Activated T-cell treated with anti-CD3 and anti-CD28 coated beads for 48 hours (primary cell): ENCODE measurements at places on chromosomes 16 and 17.

DNA sequence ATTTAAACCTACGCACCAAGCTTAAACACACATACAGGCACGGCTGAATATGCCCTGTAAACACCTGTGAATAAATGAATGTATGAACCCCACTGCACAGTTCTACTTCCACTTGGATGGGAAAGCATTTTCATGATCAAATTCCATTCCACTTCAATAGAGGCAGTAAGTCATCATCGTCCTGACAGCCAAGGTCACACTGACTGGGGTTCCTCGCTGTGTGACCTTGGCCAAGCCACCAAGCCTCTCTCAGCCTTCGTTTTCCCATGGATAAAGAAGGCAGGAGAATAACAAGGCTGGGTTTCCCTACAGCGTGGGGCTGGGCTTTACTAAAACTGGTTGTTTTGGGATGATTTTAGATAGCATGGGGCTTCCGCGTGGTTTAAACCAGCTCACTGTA, 82.8 kb downstream of the TBC1D16 start:
- DNase-seq = no peak

- DNase-seq = no peak
These were observed 7.5 kb downstream of the NME3 start for GRCh38 chr16:1763521-1764511.

DNA sequence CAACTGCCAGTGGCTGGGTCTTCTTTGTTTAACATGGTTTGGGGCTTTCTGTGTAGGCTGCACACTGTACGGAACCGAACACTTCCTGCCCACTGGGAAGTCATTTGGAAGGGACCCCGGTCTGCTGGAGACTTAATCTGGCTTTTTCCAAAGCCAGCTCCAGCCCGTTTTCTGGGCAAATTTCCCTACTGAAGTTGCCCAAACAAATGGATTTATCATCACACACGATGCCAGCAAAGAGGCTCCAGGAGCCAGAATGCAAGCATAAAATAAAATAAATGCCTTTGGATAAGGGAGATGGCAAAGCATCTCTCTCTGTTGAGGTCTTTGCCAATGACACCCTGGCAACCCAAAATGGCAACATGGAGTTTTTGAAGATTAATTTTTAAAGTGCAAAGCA, 259.9 kb upstream of the IRX3 start:
- DNase-seq = no peak

DNA sequence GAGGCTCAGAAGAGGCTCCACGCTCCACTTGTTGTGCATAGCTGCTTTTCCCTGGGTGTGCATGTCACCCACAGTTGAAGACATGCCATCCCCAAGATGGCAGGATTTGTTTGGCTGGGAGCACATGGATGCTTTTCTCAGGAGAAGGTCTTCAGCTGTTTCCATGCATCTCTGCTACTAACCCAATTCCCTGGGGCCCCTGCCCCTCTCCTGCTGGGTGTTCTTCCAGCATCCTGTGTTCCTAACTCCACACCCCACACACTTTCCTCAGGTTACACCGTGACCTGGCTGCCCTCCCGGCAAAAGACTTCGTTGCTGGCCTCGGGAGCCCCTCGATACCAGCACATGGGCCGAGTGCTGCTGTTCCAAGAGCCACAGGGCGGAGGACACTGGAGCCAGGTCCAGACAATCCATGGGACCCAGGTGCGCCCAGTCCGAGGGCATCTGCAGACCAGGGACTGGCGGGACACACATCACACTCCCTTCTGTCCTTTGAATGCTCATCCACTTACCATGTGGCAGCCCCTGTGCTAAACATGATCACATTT, 21.5 kb downstream of the ITGAL start:
- no peak for DNase-seq

GRCh38 chr16:48507886-48508285, 102.1 kb downstream of the N4BP1 start:
- DNase-seq = no peak

DNA sequence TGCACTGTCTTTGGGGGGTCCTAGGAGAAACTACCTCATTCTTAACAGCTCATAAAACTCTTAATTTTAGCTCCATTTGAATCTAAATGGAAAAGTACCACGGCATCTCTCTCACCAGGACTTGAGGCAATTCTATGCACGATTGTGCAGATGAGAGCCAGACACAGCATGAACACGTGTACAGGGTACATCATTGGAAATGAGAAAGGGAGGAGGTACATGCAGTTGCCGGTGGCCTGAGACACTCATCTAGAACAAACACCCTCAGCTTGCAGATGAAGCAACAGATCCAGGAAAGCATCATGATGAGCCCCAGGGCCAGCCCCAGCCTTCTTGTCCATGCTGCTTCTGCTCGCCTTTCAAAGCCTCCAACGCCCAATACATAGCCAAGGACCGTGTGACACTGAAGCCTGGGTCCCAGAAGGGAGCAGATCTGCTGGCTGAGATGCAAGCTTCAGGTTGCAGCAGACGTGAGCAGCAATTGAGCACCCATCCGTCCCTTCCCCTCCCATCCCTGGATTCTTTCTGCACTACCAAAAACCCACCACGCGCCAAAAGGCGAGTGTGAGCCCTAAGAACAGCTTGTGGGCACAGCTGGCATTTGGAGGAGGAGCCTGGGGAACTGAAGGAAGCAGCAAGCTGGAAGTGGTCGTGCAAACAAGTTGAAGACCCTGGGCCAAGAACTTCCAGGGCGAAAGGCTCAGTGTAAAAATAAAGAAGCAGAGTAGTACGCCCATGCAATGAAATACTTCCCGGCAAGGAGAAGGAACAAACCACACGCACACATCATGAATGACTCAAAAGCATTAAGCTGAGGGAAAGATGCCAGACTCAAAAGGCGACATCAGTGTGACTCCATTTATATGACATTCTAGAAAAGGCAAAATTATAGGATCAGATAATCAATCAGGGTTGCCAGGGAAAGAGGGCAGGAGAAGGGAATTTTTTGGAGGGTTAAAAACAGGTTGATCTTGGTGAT, 7.3 kb upstream of the RCVRN start:
- DNase-seq = no peak

DNA sequence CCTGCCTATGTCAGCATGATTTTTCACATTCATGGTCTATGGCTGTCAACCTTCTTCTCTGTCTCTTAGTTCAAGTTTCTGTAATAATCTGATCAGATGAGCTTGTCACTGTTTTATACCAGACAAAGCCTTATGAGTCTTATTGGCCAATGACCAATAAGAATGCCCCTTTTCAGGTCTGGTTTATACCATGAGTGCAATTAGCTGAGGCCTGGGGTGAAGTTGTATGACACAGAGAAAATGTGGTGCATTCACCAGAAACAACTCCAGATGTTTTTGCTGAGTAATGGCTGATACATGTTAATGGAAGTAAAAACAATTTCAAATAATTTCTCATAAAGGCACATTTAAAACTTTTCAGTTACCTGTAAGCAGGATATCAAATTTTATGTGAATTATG, 218.6 kb upstream of the CDH8 start:
- DNase-seq = no peak

- no peak for DNase-seq
These were observed 4.7 kb downstream of the LITAFD start for GRCh38 chr16:8886593-8887430.

- DNase-seq = no peak
These were observed 211.4 kb downstream of the GRIN2A start for GRCh38 chr16:9970796-9971195.

DNA sequence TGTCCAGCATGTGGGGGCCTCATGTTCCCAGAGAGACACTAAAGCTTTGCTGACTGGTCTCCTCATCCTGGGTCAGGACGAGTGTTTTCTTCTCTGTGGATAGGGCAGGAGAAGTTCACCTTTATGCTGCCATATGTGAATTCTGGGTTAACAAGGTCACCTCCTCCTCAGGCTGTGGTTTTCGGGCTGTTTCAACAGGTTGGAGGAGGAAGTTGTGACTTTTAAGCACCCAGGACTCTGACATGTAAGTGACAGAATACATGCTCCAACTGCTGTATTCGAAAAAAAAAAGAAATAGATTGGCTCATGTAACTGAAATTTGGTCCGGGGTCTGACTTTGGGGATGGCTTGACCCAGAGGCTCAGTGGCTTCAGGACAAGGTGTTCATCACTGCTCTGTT, 54.2 kb downstream of the SNX20 start:
- no peak for DNase-seq

- DNase-seq = no peak
These were observed 96.8 kb downstream of the BRIP1 start for GRCh38 chr17:61766520-61766919.

DNA sequence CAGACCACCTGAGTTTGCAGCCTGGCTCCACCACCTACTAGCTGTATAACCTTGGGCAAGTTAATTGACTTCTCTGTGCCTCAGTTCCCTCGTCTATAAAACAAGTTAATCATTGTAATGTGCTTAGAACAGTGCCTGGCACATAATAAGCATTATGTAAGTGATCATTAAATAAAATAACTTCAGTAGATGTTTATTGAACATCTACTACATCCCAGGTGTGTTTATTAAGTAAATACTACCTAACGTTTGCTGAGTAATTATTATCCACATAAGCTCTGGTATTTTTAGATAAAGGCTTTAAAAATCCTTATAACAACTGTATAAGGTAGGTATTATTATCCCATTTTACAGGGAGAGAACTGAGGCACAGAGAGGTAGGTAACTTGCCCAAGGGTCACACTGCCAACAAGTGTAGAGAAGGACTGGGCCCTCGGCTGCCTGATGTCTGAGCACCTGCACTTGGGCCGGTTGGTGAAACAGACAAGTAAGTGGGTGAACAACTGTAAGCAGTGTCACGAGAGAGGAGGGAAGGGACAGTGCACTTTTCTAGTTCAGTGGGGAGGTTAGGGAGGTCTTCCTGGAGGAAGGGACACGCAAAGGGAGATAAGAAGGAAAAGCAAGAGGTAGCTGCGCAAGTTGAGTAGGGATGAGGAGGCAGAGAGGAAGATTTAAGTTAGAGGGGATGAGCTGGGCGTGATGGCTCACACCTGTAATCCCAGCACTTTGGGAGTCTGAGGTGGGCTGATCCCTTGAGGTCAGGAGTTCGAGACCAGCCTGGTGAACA, 4.6 kb downstream of the TNS4 start:
- no peak for DNase-seq

DNA sequence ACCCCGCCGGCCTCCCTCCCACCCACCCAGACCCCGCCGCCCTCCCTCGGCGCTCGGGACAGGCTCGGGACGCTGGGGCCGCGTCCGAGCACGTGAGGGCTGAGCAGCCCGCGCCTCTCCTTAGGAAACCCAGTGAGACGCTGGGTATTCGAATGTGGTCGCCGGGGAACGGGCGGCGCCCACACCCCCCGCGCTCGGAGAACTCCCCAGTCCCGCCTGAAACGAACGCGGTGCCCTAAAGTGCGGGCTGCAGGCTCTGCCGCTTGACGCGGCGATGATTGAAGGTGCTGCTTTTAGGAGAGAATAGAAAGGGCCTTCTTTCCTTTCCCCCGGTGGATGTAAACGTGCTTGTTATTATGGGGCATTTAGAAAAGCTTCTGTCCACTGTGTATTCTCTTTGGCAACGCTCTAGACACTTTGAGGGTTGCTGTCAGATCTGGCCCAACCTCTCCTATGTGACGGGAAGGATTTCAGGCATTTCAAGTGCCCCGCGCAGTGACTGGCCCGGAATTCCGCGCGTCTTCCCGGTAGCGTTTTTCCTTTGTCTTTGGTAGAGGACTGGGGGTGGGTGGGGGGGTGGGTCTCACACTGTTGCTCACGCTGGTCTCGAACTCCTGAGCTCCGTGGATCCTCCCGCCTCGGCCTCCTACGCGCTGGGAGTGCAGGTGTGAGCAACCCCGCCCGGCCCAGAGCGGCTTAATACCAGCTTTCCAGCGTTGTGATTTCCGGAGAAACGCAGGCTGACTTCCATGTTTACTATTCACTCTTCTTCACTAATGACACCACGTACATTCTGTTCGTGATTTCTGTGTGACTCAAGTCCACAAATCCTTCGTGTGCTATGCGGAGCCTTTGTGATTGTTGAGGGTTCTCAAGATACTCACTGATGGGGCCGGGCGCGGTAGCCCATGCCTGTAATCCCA, 21.8 kb upstream of the FOXK2 start:
- DNase-seq = peak; percentile 15
